ENCODE measurements at places on chromosomes 12 and 14.

GRCh38 chr14:73861073-73861472 is 9.4 kb downstream of the PTGR2 start:
- DNase-seq = no peak

DNA sequence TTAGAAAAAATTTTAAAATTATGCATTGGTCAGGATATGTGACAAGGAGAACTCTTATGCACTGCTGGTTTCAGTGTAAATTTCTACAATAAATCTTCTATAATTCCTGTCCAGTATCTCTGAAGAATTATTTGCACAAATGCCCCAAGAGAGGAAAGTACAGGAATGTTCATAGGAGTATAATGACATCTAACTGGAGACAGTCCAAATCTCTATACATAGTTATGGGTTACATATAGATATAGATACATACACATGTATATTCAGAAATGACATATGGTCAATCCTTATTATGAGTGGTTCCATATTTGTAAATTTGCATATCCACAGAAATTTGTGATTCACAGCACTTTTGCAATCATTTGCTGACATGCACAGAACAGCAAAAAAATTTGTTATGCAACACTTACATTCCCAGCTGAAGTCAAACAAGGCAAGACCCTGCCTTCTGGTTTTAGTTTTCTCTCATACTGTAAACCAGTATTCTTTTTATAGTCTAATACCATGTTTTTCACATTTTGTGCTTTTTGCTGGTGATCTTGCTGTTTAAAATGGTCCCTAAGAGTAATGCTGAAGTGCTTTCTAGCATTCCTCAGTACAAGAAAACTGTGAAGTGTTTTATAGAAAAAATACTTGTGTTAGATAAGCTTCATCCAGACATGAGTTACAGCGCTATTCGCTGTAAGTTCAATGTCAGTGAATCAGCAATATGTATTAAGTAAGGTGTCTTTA is 103.8 kb downstream of the SLC16A7 start:
- DNase-seq = no peak

DNA sequence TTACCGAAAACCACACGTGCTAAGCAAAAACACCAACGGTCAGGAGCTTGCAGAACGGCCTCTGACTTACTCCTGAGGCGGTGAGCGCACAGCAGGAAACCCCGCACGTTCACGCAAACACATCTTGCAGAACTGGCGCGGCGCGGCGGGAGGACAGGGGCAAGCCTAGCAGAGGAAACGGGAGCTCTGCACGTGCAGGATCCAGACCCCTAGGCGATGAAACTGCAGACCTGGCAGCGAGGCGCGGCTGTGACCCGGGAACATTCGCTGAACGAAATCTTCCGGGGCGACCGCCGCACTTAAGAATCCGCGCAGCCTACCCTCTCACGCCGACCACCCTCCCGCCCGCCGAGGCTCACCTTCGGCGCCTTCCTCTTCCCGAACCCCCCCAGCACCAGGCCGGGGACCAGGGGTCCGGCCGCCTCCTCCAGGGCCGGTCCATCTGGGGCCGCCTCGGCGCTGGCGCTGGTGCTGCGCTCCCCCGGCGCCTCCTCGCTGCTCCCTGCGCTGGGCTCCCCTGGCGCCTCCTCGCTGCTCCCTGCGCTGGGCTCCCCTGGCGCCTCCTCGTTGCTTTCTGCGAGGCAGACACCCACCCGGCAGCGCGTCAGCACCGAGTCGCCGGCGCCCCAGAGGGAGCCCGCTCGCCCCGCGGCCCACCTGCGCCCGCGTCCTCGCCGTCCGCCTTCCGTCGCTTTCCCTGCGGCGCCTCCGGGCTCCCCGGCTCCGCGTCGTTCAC is 615 bp downstream of the DDX51 start:
- DNase-seq = no peak

DNA sequence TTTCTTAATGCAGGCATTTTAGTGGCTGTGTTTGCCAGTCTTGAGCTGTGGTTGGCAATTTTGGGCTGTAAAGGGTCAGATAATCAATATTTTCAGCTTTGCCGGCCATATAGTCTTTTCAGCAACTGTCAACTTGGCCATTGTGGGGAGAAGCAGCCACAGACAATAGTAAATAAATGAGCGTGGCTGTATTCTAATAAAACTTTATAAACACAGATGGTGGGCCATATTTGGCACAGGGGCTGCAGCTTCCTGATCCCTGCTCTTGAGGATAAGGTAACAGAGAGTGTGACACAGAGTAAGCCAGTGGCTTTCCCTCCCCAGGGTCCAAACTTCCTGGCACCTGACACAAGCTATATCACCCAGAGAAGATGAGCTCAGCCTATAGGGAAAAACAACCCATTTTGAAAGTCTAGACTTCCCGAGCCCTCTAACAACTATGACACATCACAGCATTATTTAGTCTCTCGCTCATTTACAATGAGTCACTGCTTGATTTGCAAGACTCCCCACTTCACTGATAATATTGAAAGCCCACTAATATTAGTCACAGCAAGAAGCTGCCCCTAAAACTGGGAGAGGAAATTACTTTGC is 163.1 kb upstream of the TMPO start:
- DNase-seq = peak; percentile 46

DNA sequence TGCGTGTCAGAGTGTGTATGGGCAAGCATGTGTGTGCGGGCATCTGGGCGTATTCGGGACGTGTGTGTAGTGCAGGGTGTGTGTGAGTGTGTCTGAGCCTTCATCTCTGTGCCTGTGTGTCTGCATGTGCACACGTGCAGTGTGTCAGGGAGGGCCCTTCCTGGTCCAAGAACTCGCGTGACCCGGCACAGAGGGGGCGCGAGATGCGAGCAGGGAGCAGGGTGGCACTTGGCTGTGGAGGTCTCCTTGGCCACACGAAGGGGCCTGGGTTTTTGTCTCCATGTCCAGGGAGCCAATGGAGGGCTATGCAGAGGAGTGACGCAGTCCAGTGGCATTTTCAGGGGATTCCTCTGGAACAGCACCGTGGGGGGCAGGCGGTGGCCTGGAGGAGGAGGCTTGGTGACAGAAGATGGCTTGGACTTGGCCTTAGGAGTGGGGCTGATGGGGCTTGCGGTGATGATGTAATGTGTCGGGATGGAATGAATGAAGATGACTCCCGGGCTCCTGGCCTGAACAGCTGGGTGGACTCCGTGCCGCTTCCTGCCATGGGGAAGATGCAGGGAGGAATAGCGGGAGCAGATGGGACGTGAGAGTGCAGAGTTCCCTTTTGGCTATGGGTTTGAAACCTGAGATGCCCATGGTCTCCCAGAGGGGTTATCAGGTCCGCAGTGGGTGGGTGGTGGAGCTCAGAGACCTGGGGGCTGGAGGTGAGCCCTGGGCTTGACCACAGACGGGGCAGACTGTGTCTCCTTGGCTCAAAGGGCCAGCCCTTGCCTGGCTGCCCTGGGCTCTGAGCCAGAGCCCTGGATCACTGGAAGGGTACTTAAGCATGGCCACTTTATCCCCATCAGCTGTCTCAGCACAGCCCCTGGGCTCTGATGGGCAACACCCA is 208.3 kb downstream of the PHETA1 start:
- no peak for DNase-seq

DNA sequence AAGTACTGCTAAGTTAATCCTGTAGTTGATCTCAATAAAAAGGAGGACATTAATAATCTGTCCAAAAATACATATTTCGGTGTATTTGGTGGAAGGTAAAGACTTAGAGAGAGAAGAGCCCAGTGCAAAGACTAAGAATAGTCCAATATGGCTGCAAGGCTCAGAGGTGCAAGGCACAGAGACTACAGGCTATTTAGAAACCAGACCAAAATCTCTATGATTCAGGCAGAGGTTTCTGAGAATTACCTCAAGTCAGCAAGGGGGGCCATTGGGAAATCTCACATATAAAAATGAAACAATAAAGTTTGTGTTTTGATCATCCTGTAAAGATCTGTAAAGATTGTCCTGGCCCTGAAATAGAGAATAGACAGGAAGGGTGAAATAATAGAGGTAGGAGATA is 1173.0 kb downstream of the VRK1 start:
- no peak for DNase-seq

GRCh38 chr12:106599302-106599701 is 16.5 kb downstream of the RFX4 start:
- DNase-seq = no peak

DNA sequence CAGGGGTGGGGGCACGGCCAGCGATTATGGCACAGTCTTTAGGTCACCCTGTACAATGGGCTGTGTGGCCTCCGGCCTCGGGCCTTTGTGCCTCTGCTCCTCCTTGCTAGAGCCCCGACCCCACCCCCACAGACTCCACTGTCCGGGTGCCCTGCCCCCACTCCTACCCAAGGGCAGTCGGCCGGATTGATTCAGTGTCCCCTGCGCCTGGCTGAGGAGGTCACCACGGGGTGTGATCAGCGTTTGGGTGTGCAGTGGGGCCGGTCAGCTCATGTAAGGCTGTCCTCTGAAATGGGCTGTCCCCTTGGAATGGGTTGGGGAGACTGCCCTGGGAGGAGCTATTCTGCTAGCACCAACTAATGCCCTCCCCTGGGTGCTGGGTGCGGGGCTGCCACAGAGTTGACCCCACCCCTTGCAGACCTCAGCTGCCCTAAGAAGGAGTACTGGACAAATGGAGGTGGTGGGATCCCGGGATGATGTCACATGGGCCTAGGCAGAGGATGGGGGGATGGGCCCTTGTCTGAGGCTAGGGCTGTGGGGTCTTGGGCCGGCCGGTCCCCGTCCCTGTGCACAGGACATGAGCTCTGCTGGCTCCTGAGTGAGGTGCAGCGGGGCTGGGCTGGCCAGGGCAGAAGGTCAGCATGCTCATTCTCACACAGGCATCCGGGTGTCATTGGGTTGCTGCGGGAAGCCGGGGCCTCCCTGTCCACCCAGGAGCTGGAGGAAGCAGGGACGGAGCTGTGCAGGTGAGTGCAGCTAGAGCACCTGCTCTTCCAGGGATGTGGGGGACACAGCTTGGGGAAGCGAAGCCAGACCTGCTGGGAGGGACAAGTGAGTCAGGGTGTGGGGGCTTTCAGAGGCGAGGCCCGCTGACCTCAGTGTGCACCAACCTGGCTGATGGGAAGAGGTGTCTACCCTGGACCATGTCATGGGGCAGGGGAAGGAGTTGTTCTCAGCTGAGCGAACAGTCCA is 23.4 kb downstream of the ASPG start:
- DNase-seq = no peak

GRCh38 chr12:93591137-93591868 is 18.8 kb downstream of the SOCS2 start:
- no peak for DNase-seq

DNA sequence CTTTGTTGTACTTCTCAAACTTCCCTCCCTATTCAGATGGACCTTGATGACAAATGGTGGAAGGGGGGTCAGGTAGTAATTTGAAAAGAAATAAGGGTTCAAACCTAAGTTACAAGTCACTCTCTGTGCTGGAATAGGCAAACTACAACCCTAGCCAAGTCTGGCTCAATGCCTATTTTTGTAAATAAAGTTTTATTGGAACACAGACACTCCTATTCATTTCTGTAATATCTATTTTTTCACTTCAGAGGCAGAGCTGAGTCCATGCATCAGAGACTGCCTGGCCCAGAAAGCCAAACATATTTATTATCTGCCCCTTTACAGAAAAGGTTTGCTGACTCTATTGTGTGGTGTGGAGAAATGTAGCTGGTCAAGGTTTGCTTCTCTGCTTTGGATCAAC is 78.4 kb upstream of the RIN3 start:
- no peak for DNase-seq

DNA sequence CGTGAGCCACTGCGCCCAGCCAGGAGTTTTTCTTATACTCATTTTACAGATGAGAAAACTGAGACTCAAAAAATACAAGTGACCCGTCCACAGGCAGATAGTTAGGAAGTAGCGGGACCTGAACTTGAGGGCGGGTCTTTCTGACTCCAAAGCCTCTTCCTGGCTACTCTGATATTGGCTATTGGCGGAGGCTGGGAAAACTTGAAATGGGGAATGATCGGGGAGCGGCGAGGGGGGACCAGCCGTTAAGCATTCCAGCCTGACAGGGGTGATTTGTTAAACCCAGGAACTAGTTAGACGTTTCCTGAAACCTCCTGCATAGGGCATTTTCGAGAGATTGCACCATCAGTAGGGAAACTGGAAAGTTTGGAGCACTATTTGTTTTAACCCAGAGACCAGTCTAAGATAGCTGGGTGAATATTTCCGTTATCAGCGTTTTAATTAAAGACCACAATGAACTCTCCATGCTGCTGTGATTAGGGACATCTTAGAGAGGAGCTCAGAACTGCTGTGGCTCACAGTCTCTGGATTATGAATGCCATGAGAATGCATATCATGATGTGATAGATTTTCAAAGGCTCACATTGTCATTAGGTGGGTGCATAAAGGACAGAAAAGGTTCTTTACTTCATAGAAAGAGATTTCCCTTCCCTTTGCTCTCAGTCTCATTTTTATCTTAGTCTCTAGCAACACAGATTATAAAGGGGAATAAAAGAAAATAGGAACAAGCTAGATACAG is 2.5 kb downstream of the NR1H4 start:
- no peak for DNase-seq

GRCh38 chr12:89703768-89704167 is 4.9 kb downstream of the ATP2B1 start:
- DNase-seq = no peak

GRCh38 chr12:63098851-63099250 is 52.1 kb downstream of the AVPR1A start:
- DNase-seq = no peak

DNA sequence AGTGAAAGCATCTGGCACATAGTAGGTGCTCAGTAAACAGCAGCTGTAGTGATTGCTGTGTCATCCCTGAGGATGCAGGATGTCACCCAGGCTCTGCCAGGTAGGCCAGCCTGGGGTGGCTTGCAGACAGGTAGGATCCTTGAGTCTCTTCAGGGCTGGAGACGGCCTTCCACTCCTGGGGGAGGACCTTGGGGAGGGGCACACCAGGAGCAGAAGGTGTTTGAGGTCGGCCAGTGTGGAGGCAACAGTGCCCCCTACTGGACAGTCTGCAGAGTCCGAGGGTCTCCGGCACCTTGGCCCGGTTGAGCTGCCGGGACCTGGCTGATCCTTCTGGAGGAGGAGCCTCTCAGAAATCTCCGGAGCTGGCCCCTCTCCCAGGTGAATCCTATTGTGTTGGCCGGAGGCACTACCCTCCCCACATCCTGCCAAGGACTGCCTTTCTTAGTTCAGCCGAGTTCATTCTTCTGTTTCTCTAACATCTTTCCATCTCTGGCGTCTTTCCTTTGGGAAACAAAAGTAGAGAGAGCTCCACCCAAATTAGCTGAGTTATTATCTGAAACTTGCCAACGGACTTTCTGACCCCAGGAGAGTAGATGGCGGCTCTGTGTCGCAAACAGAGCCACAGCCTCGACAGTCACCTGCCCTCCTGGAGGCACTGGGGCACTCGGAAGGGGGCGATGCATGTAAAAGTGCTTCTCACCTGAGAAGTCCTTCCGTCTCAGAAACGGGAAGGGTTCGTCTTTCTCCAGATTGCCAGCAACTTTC is 41.8 kb upstream of the CLMN start:
- DNase-seq = no peak

GRCh38 chr12:110252716-110253115 is 28.3 kb upstream of the ATP2A2 start:
- DNase-seq = no peak

- no peak for DNase-seq
Observed at GRCh38 chr14:80364274-80364673, 153.0 kb upstream of the DIO2 start.
